ENCODE measurements at places on chromosomes 16 and 17.
A peak's percentile ranks its signal among the peaks of the same experiment; 100 is the strongest.

- DNase-seq: no peak
These were observed 65.8 kb upstream of the GNG13 start for GRCh38 chr16:866252-866896.

DNA sequence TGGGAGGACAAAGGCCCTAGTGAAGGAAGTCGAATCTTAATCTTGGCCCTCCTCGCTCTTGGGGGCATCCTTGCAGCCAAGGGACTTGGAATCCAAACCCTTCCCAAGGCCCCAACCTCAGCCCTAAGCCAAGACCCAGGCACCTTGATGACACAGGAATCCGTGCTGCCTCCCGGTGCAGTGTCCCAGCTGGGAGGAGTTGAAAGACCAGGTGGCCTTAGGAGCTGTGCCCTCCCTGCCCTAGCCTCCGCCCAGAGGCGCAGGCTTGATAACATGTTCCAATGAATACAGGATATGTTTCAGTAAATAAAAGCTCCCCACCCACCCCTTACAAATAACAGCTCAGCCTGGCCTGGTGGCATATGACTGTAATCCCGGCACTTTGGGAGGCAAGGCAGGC, at the start of gene CHST5:
TSS of gene CHST5 (minus strand) at position 208 of the 400 bp plus-strand sequence. CDS start 5,724 bp downstream, outside the sequence.
- no peak for DNase-seq

DNA sequence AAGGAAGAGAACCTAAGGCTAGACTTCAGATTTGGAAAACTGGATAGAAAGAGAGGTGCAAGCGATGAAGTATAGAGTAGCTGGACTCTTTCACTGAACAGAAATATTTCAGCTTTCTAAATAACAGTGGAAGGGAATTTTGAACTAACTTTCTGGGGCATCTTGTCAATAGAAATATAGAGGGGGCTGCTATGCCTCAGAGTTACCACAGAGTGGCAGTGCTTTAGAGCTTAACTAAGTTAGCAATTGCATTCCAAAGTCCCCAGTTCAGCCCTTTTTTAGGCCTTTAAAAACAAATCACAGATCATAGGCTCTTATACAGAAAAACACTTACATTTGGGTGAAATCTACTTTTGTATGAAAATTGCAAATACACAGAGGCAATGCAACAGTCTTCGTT, 154.2 kb upstream of the CDH8 start:
- peak; percentile 49 for DNase-seq

GRCh38 chr16:68529931-68530701, 9.0 kb upstream of the ZFP90 start:
- DNase-seq: peak; percentile 89

DNA sequence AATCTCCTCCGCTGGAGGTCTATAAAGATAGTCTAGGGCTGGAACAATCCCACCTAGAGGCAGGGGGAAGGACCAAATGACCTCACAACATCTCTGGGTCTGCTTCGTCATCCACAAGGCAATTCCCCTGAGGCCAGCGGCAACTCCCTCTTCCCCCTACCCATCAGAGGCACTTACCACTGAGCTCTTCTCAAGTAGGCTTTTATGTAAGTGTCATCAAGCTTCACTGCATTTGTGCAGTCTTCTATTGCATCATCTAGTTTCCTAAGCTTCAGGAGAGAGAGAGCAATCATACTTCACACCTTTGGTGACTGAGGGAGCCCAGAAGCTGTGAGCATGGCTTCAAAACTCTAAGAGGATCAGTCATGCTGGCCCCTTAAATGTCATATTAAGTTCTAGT, 21.0 kb downstream of the CNP start:
- no peak for DNase-seq

DNA sequence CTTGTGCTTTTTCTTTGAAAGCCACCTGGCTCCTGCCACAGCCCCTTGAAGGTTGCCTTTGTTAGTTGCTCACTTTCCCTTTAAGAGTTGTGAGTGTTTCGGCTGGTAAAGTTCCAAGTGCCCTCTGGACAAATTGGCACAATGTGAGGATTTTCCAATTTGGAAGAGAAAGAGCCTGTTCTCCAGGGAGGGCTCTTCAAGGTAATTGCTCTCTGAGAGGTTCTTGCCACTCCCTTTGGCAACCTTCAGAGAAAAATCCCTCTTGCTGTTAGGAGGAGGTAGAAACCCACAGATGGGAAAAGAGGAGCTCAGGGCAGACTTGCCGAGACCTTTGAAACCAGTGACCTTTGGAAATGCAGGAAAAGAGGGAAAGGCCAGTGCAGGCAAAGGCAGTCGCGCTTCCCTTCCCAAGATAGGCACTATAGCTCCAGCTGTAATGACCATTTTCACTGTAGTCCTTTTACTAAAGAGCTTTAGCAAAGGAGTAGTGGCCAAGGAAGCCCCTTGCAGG, 49.0 kb upstream of the AKAP1 start:
- DNase-seq: no peak

DNA sequence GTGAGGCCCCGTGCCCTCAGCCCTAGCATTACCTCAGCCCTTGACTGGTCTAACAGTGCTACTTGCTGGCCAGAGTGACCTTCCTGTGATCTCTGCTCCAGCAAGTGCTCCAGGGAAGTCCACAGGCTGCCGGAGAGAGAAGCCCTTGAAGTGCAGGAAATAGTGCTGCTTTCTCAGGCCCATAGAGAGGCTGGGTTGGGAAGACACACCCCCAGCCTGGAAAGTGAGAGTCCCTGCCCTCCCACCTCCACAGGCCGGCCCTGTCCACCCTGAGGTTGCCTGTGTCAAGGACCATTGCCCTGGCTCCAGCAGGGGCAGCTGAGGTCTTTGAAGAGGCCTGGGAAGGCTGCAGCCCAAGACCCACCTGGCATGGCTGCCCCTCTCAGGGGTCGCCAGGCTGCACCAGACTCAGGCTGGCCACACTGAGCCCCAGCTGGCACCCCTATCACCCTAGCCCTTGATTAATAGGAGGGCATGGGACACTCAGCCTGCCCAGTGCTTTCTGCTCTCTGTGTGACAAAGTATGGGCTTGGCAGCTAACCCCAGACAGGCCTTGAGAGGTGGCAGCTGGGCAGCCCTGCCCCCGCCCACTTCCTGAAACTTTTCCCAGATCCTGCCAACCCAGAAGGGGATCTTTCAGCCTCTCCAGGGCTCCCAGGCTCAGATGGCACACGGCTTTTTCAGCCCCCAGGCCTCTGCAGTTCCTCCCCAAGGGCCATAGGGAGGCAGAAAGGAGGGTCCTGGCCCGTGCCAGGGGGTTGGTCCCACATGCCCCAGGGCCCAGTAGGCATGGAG, 21.7 kb downstream of the ATP6V0D1 start:
- DNase-seq: no peak

GRCh38 chr17:11899537-11899942, 97.7 kb downstream of the ZNF18 start:
- DNase-seq: peak; percentile 14

DNA sequence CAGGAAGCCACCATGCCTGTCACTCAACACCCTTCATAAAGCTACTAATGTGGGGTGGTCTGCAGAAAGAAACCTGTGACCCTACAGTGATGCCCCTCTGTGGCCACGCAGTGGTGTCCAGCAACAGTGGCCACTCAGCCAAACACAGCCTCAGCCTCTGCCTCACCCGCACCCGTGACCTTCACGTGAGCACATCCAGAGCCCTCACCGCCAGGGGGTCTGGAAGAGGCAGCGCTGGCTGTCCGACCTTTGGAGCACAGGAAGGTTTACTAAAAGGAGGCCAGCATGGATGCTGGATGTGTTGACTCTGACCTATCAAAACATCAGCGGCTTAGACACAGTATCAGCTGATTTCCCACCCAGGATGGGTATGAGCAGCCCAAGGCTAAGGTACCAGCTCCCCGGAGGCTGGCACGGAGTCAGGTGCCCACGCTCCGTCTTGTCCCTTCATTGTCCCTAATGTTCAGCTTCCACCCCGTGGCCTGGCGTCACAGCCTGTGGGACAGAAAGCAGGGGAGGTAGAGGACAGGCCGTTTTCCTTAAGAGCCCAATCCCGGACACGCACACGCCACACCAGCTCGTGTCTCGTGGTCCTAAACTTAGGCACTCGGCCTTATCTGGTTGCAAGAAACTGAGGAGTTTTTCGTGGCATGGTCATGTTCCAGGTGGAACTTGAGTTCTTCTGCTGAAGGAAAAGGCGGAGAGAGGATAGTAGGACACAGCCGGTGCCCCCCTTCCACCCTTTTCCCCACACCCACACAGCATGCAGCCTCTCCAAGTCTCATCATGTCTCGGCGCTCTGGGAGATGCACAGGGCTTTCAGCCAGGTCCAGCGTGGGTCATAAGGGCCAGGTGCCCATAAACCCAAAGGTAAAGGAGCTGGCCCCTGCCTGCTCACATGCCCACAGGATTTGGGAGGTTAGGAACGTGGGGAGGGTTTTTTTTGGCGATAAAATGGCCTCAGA, 49.7 kb upstream of the ENDOV start:
- DNase-seq: no peak

- no peak for DNase-seq
These were observed 250.0 kb downstream of the KATNIP start for GRCh38 chr16:27799896-27800295.

GRCh38 chr17:67085406-67085805, 41.1 kb downstream of the CACNG1 start:
- DNase-seq: no peak

GRCh38 chr16:8721336-8722024, 47.1 kb downstream of the ABAT start:
- peak; percentile 24 for DNase-seq

DNA sequence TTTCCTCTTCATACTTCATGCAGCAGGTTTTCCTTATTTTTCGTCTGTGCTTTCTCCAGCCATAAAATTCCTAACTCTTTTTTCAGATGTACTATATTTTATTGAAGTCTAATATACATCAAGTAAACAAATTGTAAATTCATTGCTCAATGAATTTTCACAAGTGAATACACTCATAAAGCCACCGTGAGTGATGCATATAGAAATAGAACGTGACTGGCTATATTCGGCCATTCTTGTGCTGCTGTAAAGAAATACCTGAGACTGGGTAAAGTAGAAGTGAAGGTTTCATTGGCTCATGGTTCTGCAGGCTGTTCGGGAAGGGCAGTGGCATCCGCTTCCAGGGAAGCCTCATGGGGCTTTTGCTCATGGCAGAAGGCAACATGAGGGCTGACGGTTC, 868.4 kb upstream of the EEF2KMT start:
- DNase-seq: no peak

DNA sequence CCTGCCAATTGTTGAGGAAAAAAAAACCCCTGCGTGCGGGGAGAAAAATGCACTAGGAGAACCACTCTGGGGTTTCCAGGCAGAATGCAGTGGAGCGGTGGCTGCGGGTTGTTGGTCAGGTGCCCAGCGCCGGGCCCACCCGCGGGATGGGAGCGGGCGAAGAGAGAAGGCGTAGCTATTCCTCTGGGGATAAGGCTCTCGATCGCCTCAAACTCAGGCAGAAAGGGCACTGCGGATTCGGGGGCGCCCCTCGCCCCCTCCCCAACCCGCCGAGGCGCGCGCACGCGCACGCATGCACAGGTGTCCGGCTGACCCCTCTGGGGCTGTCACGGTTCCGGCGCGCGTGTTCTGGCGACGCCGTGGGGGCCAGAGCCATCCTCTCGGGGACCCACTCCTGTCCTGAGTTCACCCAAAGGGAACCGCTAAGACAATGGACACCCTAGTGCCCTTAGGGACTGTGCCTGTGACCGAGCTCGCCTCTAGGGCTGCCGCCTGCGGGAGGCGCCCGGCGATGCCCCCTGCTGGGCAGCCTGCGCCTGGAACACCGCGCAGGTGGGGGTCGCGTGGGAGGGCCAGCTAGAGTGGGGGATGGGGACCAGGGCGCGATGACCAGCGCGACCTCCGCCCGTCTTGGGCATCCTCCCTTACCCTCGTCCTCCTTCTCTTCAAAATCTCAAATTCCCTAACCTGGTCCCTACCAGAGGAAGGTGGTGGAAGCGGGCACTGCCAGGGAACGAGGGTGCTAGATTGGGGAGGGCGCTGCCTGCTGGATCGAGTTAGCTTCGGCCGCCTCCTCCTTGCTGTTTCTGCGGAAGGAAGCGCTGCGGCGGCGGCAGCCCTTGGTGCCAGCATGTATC, 14.4 kb upstream of the CBX8 start:
- peak; percentile 76 for DNase-seq

- DNase-seq: no peak
These were observed 52.6 kb downstream of the C16orf95 start for GRCh38 chr16:87264634-87265033.

DNA sequence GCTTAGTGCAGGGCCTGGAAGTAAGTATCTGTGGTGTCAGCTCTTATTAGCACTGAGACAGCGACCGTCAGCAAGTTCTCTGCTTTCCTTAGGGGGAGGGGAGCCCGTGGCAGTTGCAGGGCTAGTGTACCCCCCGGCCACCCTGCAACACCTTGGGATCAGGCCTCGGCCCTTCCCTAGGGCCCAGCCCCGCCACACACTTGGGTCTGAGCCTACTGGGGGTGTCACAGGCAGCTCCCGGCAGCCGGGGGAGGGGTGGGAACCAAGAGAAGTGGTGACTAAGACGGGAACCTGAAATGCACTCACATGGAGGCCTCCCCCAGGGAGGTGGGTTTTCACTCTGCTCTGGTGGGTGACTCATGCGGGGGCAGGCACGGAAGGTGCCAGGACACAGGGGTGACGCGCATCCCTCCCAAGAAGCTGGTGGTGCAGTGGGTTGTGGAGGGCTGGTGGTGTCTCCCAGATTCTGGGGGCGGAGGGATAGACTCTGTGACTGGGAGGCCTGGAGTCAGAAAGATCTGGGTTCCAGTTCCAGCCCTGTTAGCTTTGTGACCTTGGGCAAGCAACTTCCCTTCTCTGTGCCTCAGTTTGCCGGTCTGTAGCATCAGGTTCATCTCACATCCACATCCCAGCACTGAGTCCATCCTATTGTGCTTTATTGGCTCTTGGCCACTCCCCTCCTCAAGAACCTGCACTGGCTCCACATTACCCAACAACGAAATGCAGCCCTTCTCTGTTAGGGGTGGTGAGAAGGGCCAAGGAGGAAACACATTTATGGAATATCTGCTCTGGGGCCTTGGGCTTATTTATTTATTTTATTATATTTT, 44.5 kb downstream of the LAT start:
- DNase-seq: peak; percentile 82

GRCh38 chr17:69749911-69750310, 325.1 kb upstream of the KCNJ16 start:
- no peak for DNase-seq

DNA sequence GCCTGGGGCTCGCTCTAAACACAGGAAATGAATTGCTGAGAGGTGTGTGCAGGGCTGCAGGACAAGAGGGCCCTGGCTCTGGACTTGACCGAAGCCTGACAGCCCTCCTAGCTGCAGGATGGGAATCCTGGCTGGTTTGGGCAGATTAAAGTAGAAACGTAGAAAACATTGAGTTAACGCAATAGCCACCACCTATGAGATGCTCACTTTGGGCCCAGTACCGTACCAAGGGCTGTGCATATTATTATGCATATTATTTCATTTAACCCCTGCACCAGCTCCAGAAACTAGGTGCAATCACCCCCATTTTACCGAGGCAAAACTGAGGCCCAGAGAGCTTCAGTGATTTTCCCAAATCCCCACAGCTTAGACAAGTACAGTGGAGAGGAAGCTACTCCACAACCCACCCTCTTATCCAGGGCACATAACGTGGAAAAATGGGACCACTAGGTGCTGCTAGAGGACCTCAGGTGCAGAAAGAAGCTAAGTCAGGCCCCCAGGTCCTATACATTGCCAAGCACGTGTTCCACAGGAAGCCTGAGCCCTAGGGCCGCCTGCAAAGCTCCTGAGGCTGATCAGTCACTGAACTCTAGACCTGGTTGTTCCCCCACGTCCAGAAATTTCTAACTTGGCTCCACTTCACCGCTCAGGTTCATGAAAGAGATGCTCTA, 79.2 kb downstream of the MYH11 start:
- peak; percentile 84 for DNase-seq

All from hematopoietic multipotent progenitor cell treated with erythropoietin and hydrocortisone succinate and interleukin-3 and kit ligand, for 4 days (in vitro differentiated cells).